ENCODE measurements at places on chromosomes 4 and X.
A peak's percentile ranks its signal among the peaks of the same experiment; 100 is the strongest.

DNA sequence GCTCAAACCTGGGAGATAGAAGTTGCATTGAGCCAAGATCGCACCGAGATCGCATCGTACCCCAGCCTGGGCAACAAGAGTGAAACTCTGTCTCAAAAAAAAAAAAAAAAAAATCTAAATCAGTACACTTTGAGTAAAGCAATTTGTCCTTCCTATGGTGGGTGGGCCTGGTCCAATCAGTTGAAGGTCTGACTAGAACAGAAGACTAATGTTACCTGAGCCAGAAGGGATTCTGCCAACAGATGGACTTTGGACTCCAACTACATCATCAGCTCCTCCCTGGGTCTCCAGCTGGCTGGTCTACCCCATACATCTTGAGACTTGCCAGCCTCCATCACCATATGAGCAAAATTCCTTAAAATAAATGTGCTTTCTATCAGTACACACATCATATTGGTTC lies 155.2 kb downstream of the DHRSX start:
- DNase-seq = no peak

DNA sequence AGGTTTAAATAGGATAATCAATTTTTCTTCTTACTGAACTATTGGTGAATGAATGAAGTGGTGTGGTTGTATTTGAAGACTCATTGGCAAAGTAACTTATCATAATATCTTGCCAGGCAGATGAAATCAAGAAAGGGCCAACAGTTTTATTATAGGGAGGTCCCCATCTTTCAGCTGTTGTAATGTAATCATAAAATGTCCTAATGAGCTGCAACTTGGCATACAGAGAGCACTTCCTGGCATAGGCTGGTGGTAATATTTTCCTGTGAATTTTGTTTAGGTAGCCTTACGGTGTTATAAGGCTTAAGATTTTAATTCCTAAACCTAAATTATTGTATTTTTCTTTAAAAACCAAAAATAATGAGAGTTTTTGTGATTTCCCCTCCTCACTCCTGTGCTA lies 17.5 kb downstream of the FHIP1A start:
- DNase-seq = no peak

GRCh38 chr4:103272174-103272573 lies 74.0 kb upstream of the CENPE start:
- no peak for DNase-seq

DNA sequence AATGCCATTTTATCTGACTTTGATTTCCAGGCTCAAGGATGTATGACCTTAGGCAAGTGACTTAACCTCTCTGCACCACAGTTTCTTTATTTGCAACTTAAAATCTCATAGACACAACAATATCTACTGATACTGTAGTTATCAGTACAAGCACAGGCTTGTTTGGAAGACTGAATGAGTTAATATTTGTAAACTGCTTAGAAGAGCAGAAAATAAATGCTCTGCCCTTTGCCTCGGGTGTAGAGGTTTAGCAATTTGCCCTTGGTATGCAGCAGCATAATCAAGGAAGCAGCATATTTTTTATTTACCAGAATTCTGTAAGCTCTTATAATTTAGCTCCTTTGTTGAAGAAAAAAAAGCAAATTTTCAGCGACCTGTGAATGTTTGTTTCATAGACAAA lies 2.9 kb upstream of the CXCL1 start:
- no peak for DNase-seq

GRCh38 chr4:181504924-181505323 lies 738.3 kb upstream of the TENM3 start:
- no peak for DNase-seq

DNA sequence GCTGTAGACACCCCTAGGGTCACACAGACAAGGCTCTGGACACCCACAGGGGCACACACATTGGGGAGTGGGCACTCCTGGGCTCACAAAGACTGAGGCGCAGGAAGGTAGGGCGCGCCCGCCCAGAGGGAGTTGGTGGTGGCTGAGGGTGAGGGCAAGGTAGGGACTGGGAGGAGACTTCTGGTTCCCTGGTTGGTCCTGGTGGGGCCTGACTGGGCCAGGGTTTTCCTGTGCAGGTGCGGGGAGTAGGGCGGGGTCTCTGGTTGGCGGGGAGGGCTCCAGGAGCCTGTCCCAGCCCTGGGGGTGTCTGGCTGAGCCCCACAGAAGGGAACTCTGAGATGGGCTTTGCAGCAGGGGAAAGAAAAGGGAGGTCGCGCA lies 6.7 kb upstream of the WAS start:
- no peak for DNase-seq

- DNase-seq = no peak
These were observed 268.8 kb upstream of the GATB start for GRCh38 chr4:152029631-152030030.

- DNase-seq = no peak
These were observed 131.3 kb downstream of the SLC7A11 start for GRCh38 chr4:138110815-138111214.

DNA sequence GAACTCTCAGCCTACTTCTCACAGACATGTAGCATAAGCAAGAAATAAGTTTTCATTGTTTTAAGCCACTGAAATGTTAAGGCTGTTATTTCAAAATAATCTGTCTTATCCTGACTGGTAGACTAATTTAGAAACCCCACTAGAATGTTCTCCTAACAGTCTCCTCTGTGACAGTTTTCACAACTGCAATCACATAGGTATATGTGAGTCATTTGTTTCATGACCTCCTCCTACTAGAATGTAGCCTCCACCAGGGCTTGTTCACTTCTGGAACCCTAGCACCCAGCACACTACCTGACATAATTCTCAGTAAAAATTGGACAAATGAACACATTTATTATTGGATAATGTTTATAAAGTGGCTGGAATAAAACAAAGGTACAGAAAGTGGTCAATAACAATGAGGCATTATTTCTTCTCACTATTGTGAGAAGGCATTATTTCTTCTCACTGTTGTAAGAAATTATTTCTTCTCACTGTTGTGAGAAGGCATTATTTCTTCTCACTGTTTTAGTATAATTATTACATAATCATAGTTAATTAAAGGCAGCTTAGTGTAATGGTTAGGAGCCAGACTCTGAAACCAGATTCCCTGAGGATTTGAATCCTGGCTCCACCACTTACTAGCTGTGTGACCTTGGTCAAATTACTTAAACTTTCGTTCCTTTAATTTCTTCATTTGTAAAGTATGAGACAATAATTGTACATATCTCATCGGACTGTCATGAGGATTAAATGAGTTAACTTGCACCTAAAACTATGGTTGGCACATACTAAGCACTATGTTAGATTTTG lies 251.5 kb downstream of the RASL11B start:
- no peak for DNase-seq

GRCh38 chr4:98446499-98447375 lies 185.6 kb downstream of the RAP1GDS1 start:
- peak; percentile 67 for DNase-seq

DNA sequence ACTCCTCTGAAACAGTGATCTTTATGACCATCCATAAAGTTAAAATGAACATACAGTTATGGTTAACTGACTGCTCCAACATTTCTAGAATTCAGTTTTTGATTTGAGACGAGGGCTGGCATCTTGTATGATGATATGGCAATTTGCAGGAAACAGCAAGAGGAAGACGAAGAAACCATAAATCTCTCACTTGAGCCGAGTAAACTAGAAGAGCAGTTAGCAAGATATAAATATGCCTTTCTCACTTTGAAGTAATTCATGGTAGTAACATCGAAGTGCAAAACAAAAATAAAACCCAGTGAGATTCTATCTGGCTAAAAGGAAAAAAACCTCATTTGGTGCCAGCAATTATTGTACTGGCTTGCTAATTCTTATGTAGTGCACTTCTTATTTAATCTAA lies 139.0 kb upstream of the SPRY1 start:
- no peak for DNase-seq

DNA sequence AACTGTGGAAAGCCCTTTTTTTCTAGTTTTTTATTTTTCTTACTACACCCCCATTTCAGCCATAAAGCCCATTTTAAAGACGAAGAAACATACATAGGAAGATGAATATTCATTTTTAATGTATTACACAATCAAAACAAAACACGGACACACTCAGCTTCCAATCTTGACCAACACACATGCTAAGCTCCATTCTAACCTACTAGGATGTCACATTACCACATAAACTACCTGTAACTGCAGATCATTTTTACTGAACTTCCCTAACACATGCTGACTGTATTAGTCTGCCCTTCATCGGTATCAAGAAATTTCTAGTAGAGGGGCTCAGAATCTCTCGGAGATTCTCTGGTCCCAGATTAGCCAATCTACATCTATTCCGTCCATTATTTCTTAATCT lies 1.8 kb downstream of the CCNI start:
- no peak for DNase-seq

- no peak for DNase-seq
These were observed 30.2 kb downstream of the DMP1 start for GRCh38 chr4:87680271-87680670.

DNA sequence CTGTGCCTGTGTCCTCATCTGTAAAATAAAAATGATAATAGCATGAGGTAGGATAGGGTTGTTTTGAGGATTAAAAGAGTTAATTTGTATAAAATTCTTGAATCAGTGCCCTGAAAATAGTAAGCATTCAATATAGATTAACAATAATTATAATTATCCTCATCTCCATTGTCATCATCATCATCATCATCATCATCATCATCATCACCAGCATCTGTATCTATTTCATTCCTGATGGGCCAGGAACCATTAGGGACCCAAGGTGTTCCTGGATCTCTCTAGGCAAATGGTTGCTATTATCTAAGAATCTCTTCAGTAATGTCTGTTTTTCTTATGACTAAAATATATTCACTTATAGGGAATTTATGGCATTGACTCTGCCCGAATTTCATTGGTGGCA lies 31.6 kb downstream of the RASSF6 start:
- no peak for DNase-seq

DNA sequence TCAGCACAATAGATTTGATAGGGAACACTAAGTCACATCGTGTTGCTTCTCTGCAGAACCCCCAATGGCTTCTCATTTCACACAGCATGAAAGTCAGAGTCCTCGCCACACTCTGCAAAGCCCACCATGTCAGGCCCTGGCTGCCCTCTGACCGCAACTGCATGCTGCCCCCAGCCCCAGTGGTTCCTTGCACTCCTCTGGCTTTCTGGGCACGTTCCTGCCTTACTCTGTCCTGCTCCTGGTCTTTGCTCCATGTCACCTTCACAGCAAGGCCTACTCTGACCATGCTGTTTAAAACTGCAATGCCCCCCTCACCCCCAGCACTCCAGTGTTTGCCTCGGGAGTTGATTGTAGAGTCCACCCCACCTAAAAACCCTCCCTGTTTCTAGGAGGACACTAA lies 78.1 kb downstream of the EVC start:
- DNase-seq = no peak

DNA sequence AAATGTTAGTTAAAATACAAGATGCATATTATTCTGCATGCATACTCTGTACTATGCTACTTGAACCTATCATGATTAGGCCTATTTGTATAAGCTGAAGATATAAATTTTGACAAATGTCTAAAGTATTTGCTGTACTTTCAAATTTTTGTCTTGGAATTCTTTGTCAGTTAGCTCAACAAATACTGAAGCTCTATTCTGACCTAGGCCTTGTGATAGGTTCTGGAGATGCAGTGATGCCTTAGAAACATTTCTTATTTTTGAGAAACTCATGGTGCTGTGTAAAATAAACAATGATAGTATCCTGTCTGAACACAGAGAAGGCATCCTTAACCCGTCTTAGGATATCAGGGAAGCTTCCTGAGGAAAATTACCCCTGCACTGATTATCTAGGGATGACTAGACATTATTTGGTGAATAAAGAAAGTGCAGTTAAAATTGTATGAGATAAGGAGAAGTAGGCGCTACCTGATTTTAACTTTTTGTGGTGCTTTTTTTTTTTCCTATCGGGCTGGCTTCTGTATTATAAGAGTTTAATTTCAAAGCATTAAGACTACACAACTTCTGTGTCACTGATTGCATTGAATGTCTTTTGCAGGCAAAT lies 43.4 kb downstream of the MOB1B start:
- no peak for DNase-seq

DNA sequence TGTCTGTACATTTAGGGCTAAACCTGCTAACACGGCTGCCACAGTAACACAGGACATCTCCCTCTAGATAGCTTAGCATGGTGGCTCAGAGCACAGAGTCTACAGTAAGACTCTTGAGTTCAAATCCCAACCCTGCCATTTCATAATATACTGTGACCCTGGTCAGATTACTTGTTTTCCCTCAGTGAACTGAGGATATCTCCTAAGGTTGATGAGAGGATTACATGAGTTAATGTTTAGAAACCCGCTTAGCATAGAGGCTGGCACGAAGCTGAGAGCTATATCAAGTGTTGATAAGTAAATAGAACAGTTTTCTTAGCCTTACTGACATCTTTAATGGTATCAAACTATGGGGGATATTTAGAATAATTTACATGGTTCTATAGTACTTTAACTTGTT lies 37.2 kb downstream of the CASP3 start:
- DNase-seq = no peak

GRCh38 chrX:413322-414201 lies 26.9 kb upstream of the PPP2R3B start:
- DNase-seq = no peak

- no peak for DNase-seq
These were observed 23.4 kb downstream of the SMS start for GRCh38 chrX:21963731-21964405.

DNA sequence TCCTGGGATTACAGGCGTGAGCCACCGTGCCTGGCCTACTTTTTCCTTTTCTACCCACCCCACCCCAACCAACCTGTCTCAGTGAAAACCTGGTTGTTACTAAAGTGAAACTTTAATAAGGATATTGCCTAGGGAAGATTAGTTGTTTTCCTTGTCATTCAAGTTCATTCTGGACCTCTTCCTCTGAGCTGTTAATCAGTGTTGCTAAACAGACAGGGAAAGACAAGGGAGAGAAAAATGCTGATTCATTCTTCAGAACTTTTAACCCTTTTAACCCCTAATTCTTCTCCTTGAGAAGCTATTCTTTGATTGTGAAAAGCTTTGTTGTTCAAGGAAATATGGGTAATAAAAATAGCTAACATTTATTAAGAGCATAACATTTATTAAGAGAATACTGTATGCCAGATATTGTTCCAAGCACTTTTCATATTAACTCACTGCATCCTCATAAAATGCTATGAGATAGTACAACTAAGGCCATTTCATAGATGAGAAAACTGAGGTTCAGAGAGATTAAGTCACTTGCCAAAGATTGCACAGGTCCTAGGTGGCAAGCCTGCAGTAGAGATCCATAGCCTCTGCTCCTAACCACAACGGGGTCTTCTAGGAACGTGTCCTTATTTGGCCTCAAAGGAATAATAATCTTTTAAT lies 34.8 kb downstream of the OSTC start:
- no peak for DNase-seq

- DNase-seq = no peak
These were observed 88.7 kb downstream of the SHROOM4 start for GRCh38 chrX:50725310-50725709.

- DNase-seq = no peak
These were observed 22.4 kb upstream of the ARMCX4 start for GRCh38 chrX:101462892-101463291.

DNA sequence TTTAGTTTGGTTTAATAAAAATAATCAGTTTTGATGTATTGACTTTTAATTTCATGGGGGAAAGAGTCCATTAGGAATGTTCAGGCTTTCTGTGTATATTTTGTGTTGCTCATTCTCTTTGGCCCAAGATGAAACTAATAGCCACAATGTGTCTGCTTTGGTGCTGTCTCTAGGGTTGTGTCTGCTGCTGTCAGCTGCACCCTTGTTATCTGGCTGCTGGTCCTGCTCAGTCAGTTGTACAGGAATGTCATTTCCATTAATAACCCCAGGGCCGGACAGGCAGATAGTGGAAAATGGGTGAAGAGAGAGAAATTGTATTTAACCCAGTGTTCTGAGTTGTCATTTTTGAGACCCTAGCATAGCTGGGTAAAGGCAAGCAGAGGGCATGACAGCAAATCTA lies 115.1 kb downstream of the PHEX start:
- DNase-seq = no peak

GRCh38 chr4:150994721-150995120 lies 20.4 kb downstream of the LRBA start:
- no peak for DNase-seq
